Activated CD4-positive, alpha-beta T cell treated with anti-CD3 and anti-CD28 coated beads, Interleukin-2, amount 10 ng/mL, durations not matched to agents 7 days and 5 days (primary cell): ENCODE measurements at places on chromosomes 12 and 14. TPM values are rescaled to one million over a fixed set of nuclear protein-coding genes. Genes with fewer than 3 reads are reported as not detected.

Gene PROX2
- not detected for total RNA-seq

Gene MAX
- 158 TPM for total RNA-seq

Gene GPD1
- 0.37 TPM for total RNA-seq

Gene RFX4
- total RNA-seq: not detected

Gene RNF212B
- not detected for total RNA-seq

Gene RNASE3
- not detected for total RNA-seq

Gene PTPRQ
- not detected for total RNA-seq

Gene ACAD10
- total RNA-seq: 29.7 TPM

Gene TAS2R46
- total RNA-seq: 0.97 TPM

Gene HVCN1
- 16.0 TPM for total RNA-seq
